ENCODE measurements at places on chromosomes 3 and 15.

DNA sequence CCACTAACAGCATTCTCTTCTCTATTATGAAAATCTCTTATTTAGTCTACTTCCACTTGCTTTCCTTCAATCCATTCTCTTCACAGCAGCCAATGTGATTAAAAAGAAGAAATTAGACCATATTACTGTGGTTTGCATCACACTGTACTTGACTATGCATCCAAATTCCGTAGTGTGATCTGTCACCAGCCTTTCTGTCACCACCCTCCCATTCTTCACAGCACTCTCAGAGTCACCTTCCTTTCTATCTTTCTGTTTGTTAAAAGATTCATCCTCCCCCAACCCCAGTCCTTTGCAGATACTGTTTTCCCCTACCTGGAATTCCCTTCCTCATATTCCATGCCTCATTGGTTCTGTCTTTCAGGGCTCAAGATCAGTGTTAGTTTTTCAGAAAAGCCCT lies 55.0 kb upstream of the ABHD10 start:
- no peak for DNase-seq

- DNase-seq, result no peak
These were observed 16.8 kb upstream of the SLC41A3 start for GRCh38 chr3:126100634-126101301.

- DNase-seq, result no peak
These were observed 165.8 kb upstream of the SLC2A2 start for GRCh38 chr3:171192176-171192854.

DNA sequence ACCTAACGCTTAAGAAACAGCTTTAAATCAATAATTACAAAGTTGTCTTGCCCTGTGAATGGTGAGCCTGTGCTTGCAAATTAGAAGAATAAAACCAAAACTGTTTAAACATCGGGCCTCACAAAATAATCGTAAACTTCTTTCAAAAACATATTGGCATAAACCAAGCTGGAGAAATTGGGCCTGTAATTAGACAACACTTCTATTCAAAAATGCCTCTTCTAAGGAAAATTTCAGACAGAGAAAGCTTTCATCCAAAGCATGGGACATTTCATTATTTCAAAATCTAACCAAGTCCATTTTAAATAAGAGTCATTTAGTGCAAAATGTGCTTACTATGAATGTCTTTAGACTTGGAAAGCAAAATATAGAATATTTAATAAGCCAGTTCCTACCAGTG lies 35.5 kb upstream of the GNB4 start:
- DNase-seq, result no peak

GRCh38 chr3:116443191-116443661 lies 2.1 kb downstream of the LSAMP start:
- DNase-seq, result no peak

- DNase-seq, result no peak
These were observed 11.9 kb upstream of the RARB start for GRCh38 chr3:25416176-25416575.

GRCh38 chr3:156816091-156816793 lies 9.9 kb upstream of the LEKR1 start:
- no peak for DNase-seq

DNA sequence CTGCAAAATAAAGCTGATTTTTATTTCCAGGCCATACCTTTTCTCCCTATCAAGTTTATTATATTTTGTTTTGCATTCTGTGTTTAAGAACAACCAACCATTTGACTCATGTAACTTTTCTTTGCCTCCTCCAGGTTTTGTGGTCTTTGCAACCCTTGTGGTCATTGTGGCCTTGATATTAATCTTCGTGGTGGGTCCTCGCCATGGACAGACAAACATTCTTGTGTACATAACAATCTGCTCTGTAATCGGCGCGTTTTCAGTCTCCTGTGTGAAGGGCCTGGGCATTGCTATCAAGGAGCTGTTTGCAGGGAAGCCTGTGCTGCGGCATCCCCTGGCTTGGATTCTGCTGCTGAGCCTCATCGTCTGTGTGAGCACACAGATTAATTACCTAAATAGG lies 27.6 kb downstream of the NIPA2 start:
- no peak for DNase-seq

DNA sequence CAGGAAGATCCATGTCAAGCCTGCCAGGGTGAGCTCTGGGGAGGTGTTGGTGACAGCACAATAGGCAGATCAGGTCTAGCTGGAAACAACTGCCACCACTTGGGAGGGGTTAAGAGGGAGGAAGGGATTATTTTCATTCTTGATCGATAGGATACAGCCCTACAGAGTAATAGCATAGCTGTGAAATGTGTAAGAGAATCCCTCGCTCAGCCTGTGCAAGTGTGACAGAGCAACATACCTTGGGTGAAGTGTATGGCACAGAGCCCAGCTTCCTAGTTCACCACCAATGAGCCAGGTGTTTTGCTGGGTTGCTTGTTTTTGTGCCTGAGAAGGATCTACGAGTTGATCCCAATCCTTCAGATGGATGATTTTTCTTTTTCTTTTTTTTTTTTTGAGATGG lies 9.2 kb upstream of the DCUN1D1 start:
- no peak for DNase-seq

DNA sequence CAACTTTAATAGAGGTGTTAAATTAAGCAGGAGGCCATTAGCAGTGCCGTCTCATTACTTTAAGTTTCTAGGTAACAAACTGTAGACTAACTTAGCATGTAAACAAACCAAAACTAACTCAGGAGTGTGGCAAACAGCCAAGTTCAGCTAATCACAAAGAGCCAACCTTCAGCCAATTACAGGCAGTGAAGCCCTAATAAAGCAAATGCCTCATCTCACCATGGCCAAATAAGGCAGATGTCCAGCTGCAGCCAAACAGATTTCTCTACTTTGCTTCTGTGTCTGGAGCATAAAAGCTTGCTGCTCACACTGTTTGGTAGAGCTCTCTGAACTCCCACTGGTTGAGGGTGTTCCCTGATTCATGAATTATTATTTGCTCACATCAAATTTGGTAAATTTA lies 835.4 kb upstream of the GBE1 start:
- no peak for DNase-seq

GRCh38 chr15:78249131-78249530 lies 14.8 kb upstream of the ACSBG1 start:
- no peak for DNase-seq

GRCh38 chr3:48503401-48504050 lies 448 bp downstream of the SHISA5 start:
- no peak for DNase-seq

- DNase-seq, result no peak
These were observed 281.8 kb downstream of the SATB1 start for GRCh38 chr3:18143258-18143780.

DNA sequence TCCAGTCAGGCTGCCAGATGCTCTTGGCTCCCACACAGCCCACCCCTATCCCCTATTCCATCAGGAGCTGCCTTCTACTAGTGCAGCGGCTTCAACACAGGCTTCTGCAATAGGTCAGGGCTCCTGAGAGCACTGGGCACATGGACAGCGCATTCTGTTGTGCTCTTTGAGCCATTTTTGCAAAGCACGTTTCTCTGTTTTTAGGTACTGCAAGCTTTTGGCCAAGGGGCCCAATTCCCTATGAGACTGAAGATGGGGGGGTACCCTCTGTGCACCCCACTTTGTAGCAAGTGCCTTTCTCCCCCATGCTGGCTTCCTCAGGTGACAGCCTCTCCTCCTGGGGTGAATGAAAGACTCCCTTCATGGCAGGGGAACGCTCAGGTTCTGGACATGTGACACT lies 31.2 kb downstream of the CHDH start:
- no peak for DNase-seq

- DNase-seq, result no peak
These were observed 10.8 kb downstream of the CMTM8 start for GRCh38 chr3:32249184-32249782.

DNA sequence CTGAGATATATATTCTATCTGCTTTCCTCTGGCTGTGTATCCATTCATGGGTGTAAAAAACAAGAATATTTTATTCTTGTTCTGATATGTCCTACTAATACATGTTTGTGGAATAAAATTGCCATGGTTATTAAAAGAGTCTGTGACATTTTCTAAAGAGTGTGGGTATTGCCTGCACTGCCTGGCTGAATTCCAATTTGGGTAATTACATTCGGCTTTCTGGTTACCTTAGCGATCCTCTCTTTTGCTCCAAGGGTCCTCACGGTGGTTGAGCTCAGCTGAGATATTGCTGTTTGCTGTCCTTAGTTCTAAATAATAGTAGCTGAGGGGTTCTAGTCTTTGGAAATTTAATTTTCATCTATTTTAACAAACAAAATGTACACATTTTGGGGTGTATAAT lies 301.4 kb upstream of the DNAJC19 start:
- no peak for DNase-seq

DNA sequence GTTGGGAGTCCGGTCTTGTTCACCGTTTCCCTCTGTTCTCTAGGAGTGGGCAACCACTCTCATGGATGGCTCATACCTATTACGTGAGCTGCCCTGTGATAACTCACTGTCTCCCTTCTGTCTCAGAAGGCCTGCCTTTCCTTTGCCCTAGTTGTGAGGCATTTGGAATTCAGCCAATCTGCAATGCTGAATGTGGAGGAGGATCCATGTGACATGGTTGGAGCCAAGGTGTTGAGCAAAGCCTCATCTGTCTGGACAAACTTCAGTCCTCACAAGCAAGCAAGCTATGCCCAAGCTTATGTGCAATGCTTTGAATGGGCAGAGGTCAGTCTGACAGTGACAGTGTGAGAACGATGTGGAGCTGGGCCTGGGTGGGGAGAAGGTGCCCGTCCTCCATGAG lies 37.8 kb upstream of the ATP10A start:
- no peak for DNase-seq

GRCh38 chr15:90711842-90712241 lies 5.3 kb upstream of the BLM start:
- DNase-seq, result no peak

- DNase-seq, result no peak
These were observed 629.6 kb downstream of the PYDC2 start for GRCh38 chr3:192090586-192090985.

DNA sequence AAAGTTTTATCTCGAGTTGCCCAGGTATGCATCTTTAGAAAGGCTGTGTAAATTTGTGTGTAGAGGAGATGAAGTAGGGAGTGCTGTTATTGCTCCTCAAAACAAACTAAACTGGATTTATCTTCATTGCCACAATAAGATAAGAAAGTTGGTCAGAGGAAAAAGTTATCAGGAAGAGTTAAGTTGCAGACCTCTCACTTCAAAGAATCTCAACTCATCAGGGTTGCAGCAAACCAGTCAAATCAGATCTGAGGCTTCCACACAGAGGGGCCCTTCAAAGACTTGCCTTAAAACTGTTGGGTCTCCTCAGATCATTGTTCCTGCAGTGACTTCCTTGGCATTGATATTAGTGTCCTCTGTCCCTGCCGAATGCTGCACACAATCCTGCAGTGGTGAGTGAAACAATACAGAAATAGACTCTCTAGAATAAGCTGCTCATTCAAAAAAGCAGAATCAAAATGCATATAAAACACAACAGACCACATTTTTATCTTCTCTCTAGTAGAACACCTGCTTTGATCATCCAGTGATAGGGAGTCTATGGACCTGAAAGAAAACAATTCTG lies 191.2 kb upstream of the CBLB start:
- DNase-seq, result no peak

- DNase-seq, result no peak
These were observed 292.2 kb downstream of the PYDC2 start for GRCh38 chr3:191753196-191753595.

GRCh38 chr15:78615151-78615589 lies 5.6 kb downstream of the CHRNA3 start:
- no peak for DNase-seq

DNA sequence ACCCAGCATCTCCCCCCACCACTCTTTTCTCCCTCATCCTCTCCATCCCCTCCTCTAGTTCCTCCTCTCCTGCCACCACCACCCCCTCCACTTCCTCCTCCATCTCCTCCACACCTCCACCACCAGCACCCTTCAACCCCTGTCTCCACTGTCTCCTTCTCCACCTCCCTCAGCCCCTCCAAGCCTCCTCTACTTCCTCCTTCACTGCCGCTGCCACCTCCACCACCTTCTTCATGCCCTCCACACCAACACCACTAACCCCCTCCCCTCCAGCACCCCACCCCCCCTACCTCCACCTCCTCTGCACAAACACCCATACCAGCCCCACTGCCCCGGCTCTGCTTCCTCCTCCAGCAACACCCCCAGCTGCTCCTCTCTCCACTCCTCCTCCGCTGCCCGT lies 88.0 kb downstream of the HES1 start:
- no peak for DNase-seq
